Activated naive CD4-positive, alpha-beta T cell treated with anti-CD3 and anti-CD28 coated beads for 36 hours (primary cell): ENCODE measurements at places on chromosomes 5 and 9.

DNA sequence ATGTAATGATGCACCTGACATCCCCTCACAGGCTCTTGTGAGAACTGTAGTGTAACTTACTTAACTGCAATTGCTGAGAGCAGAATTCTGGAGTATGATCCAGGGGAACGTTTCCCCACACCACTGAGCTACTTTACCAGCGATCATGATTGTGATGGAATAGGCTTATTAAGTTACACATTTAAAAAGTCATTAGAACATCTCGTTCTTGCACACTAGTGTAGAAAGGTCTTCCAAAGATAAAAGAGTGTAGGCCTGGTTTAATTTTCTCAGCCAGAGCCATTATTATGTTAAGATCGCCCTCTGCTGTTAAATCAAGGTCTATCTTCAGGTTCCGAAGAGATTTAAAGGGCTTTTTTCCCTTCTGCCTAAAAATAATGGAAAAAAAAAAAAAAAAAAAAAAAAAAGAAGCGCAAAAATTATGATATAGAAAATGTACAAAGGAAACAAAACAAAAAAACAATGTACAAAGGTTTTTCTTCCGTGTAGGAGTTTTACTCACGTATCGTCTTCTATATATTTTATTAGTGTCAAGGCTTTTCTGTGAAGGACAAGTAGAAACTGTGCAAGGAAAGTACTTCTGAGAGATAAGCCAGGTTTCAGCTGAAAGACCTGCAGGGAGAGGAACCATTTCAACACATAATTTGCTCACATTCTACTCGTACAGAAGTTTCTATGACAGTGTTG, 18.6 kb upstream of the MOB3B start:
- DNase-seq = no peak

DNA sequence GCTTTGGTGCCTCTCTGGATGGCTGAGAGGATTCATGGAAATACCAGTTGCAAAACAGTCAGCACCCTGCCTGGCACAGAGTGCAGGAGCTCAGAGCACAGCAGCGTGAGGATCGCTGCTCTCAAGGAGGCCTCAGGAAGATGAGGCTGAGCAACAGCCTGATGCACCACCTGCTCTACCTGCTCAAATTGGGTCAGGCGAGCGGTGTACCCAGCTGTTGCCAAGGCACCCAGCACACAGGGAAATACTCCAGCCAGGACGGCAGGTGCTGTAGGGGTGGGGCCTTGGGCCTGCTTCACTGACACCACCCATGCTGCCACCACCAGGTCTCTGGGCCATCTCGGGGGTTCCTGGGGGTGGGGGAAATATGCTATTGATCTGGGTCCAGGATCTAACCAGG, 4.3 kb downstream of the EEIG1 start:
- DNase-seq = peak; percentile 57

- no peak for DNase-seq
Observed at GRCh38 chr5:79349047-79349446, 113.1 kb downstream of the JMY start.

DNA sequence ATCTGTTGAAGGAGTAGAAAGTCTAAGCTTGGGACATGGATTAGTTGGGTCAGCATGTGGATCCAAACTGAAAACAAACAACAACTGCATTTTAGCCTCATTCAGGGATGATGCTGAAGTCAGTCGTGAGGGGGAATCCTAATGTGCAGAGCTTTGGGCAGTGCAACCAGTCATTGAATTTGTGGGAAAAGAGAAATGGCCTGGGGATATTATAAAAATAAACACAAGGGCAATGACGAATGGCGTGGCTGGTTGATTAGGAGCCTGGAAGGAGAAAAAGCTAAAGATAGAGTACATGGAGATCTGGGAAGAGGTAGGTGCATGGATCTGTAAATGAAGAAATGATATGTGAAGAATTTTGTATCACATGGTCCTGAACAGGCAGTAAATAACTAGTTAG, 477.6 kb downstream of the TLE1 start:
- no peak for DNase-seq
